ENCODE measurements at places on chromosomes 4 and X.

DNA sequence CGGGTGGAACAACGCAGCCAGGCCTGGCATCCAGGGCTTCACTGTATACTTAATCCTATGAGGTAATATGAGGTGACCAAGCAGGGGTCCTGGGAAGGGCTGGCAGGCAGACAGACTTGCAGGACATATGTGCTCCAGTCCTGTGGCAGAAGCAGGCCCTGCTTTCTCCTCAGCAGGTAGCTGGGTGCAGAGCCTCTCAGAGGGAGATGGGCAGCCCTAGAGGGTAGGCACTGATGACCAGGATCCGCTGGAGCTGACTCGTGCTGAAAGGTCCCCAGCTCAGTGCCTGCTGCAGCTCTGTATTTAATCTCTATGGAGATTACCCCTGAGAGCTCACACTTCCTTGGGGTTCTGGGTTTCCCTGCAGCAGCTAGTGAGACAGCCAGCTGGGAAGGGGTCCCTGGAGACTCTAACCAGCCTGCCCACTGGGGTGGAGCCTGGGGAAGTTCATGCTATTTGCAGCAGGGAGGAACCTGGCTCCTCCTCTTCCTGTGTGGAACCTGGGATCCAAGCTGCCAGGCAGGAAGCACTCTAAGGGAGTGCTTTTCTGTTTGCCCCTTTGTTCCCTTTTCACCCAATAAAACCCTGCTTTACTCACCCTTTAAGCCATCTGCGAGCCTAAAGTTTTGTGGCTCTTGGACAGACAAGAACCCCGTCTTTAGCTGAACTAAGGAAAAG is 339.2 kb downstream of the DCAF12L2 start:
- no peak for DNase-seq

- no peak for DNase-seq
Measured at GRCh38 chrX:133249266-133250058, 31.3 kb upstream of the TFDP3 start.

DNA sequence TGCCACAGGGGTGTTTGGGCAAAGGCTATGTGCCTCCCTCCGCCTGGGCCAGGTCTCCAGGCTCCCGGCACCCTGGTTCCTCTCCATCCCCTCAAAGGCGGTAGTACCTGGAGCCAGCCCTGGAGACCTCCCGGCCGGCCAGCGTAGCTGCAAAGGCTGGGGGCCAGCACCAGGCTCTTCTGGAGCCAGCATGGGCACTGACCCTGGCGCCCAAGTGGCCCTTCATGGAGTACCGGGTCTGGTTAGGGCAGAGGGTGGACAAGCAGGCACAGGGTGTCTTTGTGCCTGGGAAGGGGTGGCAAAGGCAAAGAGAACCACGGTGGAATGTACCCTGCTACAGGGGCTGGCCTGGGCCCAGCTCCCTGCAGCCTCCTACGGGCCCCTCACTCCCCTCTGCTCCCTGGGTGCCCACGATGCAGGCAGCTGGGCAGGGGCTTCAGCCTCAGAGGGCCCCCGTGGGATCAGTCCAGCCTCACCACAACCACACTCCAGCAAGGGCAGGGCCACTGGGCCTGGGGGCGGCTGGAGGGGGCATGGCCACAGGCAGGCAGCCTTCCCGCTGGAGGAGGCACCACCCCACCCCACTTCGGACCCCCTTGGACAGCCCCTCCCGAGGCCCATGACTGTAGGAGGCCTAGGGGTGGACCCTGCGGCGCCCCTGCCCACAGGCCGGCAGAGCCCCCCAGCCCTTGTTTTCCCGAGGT is 112.9 kb upstream of the NKX1-1 start:
- DNase-seq, result no peak

DNA sequence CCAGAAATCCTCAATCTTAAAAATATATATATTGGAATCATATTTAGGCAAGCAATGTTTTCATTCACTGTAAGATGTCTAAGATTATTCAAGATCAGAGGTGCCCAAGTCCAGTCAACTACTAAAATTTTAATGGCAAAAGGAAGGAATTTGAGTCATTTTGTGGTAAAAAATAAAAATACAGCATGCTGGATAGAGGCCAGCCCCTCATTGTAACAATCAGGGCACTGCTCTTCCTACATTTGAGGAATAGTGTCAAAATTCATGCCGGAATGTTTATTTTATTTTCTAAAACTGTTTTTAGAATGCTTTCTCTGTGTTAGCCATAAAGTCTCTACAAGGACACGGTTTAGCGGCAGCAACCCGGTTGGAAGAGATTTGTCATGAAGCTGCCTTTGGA is 49.9 kb upstream of the SRD5A3 start:
- DNase-seq, result no peak

GRCh38 chr4:182604953-182605352 is 312.2 kb downstream of the DCTD start:
- DNase-seq, result no peak

GRCh38 chrX:133185938-133186337 is 32.2 kb downstream of the TFDP3 start:
- no peak for DNase-seq

DNA sequence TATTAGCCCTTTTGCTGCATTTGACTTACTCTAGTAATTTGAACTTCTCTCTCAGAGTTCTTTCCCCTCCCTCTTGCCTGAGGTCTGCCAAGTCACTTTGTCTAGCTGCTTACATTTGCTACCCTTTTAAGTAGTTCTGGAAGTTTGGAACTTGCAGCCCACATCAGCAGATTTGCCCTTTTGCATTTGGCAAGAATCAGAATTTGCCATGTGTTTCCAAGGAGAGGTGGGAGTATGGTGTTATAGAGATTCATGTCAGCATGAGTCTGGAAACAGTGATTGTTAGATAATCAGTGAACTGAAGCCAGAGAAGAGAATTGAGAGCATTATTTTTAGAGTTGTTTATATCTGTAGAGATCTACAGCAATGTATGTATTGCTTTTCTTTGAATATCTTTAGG is 52.1 kb downstream of the KLHL34 start:
- DNase-seq, result no peak

DNA sequence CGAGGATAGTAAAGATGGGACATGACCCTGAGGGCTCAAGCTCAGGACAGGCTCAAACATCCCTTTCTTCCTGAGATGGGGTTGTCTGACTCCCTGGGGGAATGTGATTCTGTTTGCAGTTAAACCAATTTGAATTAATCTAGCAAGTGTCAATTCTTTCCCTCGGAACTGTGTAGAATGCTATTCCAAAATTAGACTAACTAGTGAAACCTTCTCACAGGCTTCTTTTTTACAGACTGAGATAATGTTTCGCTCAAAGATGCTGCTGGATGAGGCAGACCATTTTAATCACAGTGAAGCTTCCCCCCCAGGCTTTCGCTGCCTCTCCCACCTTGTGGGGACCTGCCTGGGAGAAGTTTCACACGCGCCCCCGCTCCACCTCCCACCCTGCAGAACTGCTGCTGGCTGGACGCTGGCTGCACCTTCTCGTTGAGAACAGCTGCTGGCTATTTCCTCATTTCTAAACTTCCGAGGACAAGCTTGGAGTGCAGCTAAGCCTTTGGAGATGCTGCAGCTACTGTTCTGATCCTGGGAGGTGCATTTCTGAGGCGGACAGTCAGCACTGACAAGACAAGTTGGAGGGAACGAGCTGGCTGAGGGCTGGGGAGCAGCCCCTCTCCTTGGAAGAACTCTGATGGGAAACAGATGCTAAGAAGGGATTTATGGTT is 297.8 kb downstream of the RAPGEF2 start:
- DNase-seq, result no peak

GRCh38 chr4:128322311-128322710 is 34.7 kb upstream of the PGRMC2 start:
- no peak for DNase-seq

DNA sequence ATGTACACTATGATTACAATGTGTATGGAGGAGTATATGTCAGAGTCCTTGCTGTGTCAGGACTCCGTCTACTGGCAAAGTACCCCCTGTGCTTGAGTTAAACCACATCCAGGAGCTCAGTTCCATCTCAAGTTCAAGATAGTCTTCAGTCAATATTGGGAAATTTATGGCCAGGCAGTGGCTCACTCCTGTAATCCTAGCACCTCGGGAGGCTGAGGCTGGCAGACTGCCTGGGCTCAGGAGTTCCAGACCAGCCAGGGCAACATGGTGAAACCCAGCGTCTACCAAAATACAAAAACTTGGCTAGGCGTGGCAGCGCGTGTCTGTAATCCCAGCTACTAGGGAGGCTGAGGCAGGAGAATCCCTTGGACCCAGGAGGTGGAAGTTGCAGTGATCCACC is 5.8 kb downstream of the SLBP start:
- DNase-seq, result no peak

GRCh38 chrX:86348669-86349068 is 200.4 kb downstream of the DACH2 start:
- no peak for DNase-seq

GRCh38 chrX:72714478-72714916 is 391 bp upstream of the PHKA1 start:
- peak; percentile 64 for DNase-seq

DNA sequence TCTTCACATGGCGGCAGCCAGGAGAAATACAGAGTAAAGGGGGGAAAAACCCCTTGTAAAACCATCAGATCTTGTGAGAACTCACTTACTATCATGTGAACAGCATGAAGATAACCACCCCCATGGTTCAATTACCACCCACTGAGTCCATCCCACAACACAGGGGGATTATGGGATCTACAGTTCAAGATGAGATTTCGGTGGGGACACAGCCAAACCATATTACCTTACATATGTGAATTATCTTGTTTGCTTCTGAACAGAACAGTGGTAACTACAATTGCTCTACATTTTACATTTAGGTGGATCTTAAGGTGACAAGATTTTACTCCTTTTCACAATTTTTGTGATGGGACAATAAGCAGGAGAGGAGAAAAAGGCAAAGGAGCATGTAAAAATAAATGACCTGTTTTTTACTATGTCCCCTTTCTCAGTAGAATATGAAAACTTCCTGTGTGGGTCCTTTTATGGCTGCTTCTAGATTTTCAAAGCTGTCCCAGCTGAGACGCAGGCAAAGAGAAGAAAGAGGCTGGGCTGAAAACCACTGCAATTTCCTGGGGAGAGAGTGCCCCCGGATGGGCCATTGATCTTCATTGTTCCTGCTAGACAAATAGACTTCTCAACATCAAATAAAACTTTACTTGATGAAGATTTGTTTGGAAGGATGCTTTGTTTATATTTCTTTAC is 45.9 kb upstream of the PGM2 start:
- DNase-seq, result no peak

DNA sequence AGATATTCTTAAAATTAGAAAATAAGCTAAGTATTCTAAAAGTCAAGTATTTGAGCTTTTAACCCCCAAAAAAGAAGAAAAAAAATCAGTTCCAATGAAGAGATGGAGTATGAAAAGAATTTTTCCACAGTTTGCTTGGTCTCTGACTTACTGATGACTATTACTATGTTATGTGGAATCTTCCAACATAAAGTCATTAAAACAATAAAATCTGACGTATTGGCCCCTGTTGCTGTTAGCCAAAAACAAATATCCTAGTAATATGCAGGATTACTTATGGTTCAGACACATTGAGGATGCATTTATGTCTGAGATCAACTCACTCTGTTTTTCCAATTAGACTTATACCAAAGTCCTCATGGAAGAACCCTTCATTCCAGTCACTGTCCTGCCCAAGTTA is 517.2 kb upstream of the ADGRL3 start:
- no peak for DNase-seq

DNA sequence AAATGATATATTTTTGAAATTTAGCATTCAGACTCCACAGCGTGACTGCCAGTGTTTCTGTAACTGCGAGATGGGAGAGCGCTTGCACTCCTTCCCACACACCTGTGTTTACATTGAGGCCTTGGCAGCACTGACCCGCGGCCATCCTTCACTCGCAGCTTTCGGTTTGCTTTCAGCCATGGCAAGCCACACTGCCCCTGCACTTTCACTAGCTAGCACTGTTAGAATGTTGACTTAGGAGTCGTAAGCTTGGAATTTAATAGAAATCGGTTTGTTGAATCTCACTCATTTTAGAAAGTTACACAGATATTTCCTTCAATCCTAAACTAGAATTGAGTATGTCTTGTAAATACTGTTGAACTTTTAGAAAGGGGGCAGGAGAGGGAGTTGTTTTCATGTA is 136.2 kb downstream of the CFAP299 start:
- peak; percentile 65 for DNase-seq

Measured in left colon (tissue), 2 donors.